ENCODE measurements at places on chromosomes 1 and 21.

GRCh38 chr1:207954104-207954503 lies 43.2 kb upstream of the CD34 start:
- DNase-seq: no peak

GRCh38 chr21:44370027-44370735 lies 16.8 kb downstream of the TRPM2 start:
- DNase-seq: no peak

DNA sequence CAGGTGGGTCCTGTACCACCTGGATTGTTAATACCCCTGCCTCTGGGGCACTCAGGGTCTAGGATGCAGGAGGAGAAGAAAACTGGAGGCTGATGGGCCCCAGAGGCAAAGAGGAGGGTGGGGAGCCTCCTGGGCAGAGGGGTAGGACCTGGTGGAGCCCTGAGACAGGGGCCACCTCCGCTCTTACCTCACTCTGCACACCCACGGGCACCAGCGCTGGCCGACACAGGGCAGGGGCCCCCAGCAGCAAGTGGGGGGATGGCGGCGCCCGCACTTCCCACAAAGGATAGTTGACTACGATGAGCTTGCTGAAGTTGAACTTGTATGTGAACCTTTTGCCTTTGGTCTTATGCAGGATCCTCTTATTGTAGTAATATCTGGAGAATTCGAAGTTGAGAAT lies 1.1 kb downstream of the ETV3L start:
- DNase-seq: no peak

DNA sequence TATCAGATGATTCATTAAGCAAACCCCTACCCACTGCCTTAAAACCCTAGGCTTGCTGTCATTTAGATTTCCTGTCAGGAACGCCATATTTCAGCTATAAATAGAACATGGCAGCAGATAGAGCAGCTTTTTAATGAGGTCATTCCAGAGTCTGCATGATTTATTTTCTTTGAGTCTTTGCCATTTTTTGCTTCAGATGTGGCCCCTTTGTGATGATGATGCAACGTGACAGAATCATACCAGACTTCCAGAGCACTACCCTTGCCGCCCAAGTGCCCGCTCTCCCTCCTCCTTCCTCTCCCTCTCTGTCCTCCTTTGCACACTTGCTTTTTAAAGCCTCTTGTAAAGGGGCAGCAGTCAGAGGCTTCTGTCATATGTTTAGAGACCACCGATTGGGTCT lies 55.5 kb upstream of the TRIM67 start:
- no peak for DNase-seq

GRCh38 chr1:227192163-227192562 lies 126.1 kb downstream of the CDC42BPA start:
- DNase-seq: peak; percentile 55

Data from activated CD8-positive, alpha-beta T cell treated with anti-CD3 and anti-CD28 coated beads for 36 hours (primary cell).